ENCODE measurements at places on chromosomes 12 and 14.

DNA sequence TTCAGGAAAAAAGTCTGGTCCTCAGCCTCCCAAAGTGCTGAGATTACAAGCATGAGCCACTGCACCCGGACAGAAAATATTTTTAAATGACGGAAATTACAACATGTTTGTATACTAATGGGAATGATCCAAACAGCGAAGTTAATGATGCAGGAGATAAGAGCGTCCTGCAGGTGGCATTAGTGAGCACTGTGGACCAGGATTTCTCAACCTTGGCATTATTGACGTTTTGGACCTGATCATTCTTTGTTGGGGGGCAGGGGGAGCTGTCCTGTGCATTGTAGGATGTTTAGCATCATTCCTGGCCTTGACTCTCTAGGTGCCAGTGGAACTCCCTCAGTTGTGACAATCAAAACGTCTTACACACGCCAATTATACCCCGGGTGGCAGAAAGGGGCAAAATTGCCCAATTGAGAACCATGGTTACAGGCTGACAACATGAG, 34.1 kb downstream of the SCFD1 start:
- no peak for DNase-seq

DNA sequence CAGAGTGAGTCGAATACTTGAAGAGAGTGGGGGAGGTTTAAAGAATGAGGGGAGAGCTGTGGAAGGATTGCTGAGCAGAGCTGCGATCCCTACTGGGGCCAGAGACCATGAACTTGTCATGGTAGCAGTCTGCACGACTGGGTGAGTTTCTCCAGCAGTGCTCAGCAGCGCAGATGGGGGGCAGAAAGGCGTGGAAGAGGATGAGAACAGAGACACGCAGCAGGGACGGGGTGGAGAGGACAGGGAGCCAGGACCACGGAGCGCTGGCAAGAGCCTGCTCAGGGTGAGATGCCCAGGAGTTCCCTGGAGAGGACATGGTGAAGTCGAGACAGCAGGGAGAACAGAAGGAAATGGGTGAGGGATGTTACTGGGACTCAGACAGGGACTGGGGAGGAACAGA, 2.1 kb upstream of the AQP6 start:
- no peak for DNase-seq

GRCh38 chr14:21861153-21861552, 187.5 kb upstream of the OR4E1 start:
- no peak for DNase-seq

- no peak for DNase-seq
Measured at GRCh38 chr14:49849213-49849847, 3.3 kb downstream of the NEMF start.

DNA sequence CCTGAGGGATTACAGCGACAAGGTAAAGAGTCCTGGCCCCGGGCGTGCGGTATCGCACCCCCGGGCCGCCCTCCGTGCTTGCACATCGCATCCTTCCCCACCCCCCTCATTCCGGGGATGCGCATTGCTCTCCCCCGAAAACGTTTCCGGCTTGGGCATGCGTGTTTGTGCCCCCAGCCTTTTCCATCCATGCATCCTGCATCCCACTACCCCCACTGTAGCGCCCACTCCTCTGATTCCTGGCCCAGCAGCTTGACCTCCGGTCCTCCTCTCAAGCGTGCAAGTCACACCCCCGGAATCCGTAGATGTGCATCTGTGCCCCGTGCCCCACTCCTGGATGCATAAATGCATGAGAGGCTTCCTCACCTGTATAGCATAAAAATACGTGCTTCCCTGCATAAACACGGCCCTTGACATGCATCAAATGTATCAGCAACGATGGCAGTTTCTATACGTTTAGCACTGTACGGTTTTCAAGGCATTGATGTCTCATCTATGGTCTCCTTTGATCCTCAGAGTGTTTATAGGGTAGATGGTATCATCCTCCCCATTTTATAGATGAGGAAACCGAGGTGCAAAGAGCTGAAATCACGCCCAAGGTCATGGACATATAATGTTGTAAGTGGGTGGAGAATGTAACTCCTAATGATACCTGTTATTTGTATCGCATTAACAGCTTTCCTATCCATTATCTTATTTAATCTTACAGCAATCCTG, 484 bp downstream of the RIC8B start:
- no peak for DNase-seq

DNA sequence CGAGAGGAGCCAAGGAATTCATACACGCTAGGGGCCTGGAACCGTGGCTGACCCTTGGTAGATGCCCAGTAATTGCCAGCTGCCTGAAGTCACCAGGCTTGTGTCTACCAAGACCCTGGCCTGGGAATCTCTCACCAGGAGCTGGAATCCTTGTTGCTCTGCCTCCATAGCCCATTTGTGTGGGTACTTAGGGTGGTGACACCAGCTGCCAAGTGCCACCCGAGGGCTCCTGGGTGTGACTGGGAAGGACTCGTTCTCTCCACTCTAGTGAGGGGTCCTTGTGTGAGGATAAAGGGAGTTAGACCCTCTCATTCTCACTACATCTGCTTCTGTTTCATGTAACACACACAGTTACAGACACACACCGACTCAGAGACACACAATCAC, 17.9 kb downstream of the SERPINA1 start:
- DNase-seq, result no peak

GRCh38 chr14:105880616-105881015, 354.2 kb downstream of the TMEM121 start:
- DNase-seq, result no peak

GRCh38 chr12:80195074-80195726, 95.9 kb downstream of the OTOGL start:
- DNase-seq, result no peak

- no peak for DNase-seq
Measured at GRCh38 chr14:65566820-65567522, 154.4 kb downstream of the FUT8 start.

DNA sequence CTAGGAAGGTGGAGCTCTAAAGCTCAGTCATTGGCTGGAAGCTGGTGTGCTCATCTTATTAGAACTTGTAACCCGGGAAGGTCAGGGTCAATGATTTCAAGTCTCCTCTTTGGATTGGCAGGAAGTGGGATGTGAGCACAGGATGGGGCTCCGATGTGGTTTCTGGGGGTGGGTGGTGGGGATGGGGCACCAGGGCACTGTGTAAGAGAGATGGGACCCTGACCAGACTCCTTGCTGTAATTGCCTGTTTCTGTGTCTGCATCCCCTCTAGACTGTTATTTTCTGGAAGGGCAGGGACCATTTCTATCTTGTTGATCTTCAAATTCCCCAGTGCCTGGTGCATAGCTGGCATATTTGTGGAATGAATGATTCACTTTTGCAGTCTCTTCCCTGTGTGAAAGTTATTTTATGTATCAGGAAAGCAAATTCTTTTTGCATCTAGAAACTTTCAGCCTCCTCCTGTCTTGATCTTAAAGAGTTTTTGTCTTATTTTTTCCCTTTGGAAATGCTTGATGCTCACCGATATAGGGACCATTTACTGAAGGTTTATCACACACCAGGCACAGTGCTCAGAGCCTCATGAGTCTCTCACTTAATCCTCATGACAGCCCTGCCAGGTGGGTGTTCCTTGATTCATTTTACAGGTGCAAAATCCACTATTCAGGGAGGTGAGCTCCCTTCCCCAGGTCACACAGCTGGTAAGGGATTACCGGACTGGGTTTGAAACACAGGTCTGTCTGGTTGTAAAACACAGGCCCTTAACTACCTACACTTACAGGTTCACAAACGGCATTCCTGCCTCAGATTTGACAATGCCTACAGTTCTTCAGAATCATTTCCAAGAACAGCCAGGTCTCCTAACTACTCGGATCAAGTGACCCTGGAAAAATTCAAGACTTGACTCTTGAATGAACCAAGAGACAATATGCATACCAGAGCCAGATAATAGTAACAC, 86.9 kb upstream of the IGF1 start:
- peak; percentile 29 for DNase-seq

GRCh38 chr14:39704594-39704993, 272.4 kb upstream of the FBXO33 start:
- no peak for DNase-seq

DNA sequence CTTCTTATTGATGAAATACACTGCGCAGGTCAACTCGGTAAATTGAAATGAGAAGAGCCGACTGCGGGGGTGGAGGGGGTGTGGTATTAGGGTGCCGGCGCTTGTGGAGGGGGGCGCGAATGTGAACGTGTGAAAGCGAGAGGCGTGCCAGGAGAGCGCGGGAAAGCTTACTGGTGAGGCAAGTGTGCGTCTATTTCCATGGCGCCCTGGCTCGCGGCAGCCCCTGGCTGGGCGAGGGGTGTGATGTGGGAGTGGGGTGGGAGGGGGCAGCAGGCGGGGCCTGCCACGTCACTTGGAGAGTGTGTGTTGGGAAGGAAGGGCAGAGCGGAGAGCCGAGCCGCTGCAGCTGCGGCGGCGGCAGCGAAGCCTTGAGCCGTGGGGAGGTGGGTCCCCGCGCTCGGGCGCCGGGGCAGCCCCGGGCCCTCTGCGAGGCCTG, 88.8 kb downstream of the GALNT8 start:
- no peak for DNase-seq

- DNase-seq, result no peak
Measured at GRCh38 chr12:18983854-18984253, 145.7 kb upstream of the PLEKHA5 start.

- no peak for DNase-seq
Measured at GRCh38 chr14:99124482-99125105, 147.4 kb downstream of the BCL11B start.

DNA sequence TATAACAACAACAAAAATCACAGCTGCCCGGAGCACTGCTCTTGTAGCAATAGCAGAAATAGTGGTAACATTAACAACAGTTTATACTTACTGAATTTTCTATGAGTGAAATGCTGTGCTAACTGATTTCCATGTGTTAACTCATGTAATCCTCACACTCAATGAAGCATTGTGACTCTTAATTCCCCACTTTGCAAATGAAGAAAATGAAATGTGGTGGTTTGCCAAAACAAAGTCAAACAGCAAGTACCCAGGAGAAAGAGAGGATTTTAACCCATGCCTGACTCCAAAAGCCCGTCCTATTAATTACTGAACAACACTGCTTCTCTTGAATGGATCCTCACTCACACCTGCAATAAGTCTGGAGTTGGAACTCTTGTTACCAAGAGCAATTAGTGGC, 123.5 kb downstream of the MED13L start:
- DNase-seq, result no peak

DNA sequence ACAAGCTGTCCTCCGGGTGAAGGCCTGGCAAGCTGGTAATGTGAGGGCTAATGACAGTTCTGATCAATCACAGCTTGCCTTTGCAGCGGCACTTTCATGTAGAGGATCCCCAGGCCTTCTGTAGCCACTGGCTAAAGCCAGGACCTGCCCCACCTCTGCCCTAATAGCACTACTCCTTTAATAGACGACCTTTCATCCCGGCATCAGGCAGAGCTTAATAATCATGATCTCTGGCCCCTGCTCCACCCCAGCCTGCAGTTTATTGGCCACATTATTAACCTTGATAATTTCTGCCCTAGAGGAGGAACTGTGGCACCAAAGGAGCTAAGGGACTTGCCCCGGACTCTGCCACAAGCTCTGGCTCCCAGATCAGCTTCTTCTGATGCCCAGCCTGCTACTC, 142.3 kb upstream of the TBX3 start:
- DNase-seq, result no peak

DNA sequence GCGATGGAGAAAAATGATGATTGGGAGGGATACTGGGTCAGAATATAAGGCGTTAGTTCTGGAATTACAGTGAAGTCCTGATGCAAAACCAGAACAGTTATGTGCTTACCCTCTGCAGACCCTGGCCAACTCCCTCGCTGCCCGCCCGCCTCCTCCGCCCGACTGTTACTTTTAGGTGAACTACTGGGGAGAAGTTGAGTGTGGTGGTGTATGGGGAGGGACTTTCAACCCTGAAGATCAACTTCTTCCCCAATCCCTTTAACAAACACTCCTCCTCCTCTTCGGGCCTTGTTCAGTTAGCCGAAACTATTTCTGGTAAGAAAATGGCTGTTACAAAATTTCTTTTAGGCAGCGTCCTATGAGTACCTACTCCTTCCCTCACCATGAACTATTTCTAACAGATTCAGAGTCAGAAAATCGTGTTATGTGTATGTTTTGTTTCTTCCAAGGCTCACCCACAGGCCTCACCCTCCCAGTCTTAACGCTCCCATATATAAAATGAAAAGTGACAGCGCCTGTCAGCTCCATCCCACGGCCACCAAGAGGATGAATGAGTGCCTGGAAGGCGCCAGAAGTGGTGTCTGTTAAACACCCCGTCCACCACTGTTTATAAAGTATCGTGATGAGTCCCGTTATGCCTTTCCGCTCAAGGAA, 1.3 kb downstream of the FBXO33 start:
- no peak for DNase-seq

DNA sequence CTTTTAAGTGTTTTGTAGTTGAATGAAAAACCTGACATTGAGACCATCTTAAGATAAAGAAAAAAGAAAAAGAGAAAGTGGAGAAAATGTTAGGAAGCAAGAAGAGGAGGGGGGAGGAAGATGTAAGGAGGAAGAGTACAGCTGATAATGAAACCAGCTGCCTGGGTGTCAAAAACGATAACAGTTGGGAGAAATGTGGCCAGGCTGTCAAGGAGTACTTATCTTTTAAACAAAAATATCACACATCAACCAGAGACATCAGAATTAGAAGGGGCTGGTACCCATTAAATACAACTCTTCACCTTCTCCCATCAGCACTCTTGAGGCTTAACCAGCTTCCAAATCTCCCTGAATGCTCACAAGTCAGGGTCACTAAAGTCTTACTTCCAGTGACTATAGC, 4.5 kb downstream of the SLC11A2 start:
- DNase-seq, result no peak

- DNase-seq, result no peak
Measured at GRCh38 chr12:11981121-11981733, 89.5 kb upstream of the BCL2L14 start.

GRCh38 chr14:42028607-42029006, 421.9 kb downstream of the LRFN5 start:
- no peak for DNase-seq

Data from smooth muscle cell of the brain vasculature (primary cell).